ENCODE measurements at places on chromosomes 11 and 22.

DNA sequence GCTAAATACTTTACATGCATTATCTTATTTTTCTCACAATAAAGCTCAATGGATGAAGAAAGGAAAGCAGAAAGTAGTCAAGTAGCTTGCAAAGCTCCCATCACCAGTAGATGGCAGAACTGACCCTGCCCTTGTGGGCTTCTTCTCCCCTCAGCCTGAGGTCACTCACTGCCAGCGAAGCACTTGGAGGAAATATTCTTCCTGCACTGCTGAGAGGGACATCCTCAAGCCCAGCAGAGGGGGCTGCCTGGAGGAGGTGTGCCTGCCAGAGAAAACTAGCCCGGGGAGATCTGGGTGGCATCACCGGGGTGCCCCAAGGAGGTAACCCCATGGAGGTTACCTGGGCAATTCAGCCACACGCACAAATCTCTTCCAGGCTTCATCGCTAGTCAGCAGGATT, 6.6 kb downstream of the APOL4 start:
- DNase-seq = peak; percentile 45

DNA sequence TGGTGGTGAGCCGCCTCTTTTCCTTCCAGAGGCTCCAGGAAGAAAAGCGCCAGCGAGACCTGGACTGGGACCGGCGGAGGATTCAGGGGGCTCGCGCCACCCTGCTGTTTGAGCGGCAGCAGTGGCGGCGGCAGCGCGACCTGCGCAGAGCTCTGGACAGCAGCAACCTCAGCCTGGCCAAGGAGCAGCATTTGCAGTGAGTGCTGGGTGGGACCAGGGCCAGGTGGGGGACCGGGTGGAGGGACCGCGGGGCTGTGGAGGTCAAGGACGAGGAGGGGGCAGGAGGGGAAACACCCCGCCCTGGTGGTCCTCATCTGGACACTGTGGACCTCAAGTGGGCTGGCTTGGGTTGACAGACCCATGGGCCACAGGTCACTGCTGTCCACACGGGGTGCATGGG, 17.4 kb downstream of the RIBC2 start:
- no peak for DNase-seq

DNA sequence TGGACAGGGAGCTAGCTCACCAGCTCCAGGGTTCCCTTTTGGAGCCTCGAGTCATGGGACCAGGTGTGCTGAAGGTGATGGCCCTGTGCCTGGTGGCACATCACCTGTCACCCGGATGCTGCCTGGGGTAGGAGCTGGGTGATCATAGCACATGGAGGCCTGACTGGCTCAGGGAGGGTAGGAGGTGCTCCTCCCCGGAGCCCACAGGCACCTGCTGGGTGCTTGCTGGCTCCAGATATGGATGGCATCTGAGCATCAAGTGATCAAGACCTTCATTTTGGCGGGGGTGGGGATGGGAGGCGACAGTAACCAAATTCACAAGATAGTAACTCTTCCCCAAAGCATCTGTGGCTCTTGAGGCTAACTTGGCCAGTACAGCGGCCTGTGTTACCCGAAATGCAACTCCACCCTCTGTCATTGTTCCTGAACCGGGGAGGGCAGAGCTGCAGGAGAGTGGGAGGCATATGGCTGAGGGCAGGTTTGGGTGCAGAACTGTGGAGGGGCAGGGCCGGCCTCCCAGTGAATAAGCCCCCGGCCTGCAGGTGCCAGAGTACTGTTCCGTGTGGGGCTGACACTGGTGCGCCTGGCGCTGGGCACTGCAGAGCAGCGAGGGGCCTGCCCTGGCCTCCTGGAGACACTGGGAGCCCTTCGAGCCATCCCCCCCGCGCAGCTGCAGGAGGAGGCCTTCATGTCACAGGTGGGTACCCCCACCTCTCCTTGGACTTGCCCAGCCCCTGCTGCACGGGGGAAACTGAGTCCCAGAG, 4.7 kb downstream of the TBC1D10C start:
- DNase-seq = no peak

GRCh38 chr11:4808476-4808875, 4.3 kb upstream of the OR52R1 start:
- DNase-seq = no peak

DNA sequence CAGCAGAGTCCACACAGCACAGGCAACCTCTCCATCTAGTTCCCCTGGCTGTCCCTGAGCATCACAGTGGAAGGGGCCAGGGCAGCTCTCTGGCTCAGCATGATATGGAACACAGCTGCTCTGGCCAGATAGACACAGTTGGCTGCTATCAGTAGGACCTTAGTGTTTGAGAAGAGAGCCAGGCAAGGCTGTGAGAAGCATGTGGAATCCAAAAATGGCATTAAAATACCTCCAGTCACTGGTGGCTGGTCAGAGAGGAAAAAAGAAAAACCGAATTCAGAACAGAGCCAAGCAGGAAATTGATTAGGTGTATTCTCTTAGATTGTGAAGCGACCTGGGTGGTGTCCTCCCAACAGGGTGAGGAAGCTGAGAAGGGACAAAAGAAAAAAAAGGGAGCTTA, 27.9 kb downstream of the SERPINH1 start:
- DNase-seq = no peak

DNA sequence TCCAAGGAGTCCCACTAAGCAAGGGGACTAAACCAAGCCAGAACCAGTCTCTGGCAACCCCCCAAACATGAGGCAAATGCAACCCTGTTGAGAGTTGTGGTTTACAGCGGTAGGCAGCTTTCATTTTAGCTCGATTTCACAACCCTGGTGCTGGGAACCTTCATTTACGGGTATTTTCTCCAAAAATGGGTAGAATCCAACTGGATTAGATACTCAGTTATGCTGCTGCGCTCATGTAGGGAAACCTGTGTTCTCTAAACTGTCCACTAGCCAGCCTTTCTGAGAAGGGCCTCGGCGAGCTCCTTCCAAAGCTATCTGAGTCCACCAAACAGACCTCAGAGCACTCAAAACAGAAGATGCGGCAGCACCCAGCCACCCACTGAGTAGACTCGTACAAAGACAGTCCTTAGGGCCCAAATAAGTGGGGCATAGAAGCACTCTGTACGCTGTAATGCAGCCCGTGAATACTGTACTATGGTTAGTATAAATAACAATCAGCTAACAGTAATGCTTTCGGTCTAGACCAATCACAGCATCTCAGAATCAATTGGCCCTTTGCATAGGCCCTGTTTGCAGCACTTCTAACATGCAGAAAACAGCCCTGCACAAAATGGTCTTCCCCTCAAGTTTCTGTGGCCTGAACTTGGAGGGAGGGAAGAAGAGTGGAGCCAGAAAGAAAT, 104.7 kb downstream of the ETS1 start:
- no peak for DNase-seq

DNA sequence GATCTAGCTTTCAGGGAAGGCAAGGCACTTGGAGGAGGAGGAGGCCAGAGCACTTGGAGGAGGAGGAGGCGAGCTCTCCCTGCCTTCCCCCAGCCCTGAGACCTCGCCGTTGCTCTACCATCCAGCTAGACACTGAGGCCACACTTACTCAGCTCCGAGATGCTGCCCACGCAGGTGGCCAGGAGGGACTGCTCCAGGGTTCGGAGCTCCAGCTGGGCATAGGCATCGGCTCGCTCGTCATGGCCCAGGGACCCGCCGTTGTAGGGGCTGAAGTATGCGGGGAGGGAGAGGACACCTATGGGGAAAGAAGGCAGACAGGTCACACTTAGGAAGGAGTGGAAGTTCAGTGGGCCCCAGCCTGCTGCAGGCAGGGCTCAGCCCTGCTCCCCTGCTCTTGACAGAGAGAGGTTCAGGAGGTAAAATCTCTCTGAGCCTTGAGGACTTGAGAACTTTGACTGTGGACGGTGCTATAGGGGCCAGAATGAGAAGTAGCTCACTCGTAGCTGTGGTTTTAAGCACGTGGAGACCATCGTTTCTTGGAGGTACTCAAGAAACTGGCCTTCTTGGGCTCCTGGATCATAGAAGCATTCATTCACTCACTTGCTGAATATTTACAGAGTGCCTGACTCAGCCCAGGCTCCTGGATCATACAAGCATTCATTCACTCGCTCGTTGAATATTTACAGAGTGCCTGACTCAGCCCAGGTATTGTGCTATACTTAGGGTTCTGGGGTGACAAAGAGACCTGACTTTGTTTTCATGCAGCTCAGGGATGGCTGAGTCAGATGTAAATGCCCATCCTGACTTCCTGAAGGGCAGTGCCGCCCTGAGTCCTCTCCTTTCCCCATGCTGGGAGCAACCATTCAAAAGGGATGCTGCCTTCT, 99.2 kb downstream of the NAT10 start:
- DNase-seq = no peak

- no peak for DNase-seq
Measured at GRCh38 chr11:20530942-20531703, 68.3 kb upstream of the SLC6A5 start.

- no peak for DNase-seq
Measured at GRCh38 chr11:76025068-76025467, 181.2 kb downstream of the WNT11 start.

DNA sequence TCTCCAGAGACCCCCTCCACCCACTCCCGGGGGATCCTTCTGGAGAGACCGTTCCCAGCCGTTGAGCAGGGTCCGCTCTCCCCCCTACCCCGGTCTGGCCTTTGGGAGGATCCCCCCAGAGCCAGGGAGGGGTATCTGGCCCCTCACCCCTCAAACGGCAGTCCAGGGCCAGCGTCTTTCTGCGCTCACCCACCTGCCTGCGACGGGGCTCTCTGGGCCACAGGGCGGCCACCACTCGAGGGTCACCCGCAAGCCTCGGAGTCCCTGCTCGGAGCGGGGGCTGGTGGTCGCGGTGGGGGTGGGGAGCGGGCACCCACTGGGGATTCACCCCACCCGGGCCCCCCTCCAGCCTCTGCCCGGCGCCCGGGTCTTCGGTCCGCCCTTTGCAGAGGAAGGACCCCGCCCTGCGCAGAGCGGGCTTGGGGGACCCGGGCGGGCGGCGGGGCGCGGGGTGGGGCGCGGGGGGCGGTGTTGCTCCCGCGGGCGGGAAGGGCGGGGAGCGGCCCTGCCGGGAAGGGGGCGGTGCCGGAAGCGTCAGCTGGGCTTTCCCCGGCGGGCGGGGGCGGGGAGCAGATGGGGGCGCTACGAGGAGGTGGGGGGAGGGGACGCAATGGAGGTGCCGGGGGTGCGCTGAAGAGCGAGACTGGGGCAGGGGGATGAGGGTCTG, 16.6 kb downstream of the CRELD2 start:
- peak; percentile 90 for DNase-seq

DNA sequence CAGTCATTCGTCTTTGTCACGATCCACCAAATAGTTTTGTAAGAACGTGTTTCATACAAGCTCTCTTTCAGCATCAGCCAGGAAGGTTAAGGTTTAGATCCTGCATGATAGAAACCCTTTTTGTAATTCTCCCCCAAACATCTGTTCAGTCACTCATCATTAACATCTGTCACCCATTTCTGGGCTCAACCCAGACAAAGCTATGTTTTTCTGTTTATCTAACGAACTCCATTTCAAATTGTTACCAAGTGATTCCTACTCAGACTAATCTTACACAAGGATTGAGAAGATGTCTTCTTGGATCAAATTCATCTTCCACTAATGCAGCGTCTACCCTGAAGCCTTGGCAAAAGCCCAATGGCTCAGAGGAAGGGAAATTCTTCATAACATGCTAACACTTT, 58.8 kb downstream of the FZD4 start:
- DNase-seq = no peak
